ENCODE measurements at places on chromosomes 3 and 15.
A peak's percentile ranks its signal among the peaks of the same experiment; 100 is the strongest.

DNA sequence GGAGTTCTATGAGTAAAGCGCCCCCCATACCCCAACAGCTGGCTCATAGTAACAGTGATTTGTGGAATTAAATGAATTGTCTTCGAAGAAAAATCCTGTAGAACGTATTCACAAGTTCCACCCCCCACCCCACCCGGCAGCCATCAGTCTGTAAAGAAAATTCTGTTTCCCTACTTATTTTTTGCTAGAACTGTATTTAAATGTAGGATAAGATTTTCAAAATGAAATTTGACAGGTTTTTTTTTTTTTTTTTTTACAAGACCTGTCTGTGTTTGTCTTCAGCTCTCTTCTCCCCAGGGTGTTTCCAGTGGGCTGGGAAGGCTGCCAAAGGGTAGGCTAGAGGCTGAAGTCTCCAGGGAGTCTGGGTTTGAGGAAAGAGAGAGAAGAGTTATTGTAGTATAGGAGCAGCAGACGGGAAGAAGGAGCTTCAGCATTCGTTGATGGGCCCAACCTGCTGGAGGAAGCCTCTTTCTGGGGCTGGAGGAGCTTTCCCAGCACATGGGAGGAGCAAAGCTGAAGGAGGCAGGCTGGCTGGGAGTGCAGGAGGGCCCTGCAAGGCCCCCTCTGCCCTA is 130.6 kb upstream of the SEMA6D start:
- DNase-seq = no peak

DNA sequence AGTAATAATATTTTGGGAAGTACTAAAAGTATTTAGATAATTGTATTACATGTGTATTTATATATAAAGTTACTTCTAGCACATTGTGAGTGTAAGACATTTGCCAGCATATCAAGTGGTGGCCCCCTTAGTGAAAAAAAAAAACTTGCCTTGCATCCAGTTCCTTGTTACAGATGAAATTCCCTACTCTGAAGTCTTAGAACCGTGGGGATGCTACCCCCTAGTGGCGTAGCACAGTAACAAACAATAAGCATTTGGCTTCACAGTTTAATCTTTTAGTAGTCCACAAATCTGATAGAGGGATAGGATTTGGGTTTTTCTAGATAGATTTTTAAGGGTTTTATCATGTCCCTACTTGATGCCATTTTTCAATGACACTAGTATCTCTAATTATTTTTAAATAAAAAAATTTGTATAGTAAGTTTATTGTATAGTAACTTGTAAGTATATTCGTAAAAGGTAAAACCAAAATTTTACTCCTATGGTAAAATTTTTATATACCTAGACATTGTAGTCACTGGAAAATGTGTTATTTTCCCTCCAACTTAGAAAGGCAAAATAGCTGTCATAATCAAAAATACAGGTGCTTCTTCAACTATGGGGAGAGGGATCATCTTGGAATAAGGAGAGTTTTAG is 14.3 kb downstream of the SMC4 start:
- peak; percentile 25 for DNase-seq

DNA sequence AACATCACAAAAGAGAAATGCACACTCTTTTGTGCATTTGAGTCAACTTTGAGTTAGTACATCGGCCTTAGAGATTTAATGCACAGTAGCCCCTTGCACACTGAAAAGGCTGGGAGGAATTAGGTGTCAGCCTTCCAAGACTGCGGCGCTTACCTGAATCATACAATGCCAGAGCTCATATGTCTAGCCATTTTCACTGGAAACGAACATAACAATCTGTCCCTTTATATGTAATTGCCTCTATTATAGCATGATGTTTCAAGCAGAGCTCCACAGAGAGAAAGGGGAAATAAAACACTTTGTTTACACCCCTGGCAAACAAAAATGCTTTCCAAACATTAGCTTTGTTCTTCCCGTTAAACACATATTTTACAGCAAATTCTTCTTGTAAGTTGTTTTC is 315.7 kb upstream of the SLCO3A1 start:
- DNase-seq = no peak

DNA sequence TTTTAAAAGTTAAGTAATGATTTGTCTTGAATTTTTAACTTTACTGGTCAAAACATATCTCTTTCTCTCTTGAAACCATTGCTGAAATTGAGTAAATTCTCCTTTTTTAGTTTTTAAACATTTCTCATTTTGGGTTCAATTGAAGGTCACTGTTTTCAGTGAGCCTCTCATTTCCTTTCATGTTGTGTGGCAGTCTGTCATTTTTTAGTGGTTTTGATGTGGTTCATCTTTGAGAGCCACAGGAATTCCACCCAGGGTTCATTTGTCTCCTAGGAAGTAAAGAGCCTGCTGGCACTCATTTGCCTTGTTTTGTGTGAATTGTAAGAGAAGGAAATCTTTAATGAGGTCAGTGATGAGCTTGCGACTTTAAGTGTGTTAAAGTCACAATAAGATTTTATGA is 10.4 kb downstream of the CLDN11 start:
- DNase-seq = no peak

- no peak for DNase-seq
Measured at GRCh38 chr3:65539616-65540015, 499.1 kb downstream of the MAGI1 start.

GRCh38 chr15:89088605-89089315 is 504 bp downstream of the ABHD2 start:
- DNase-seq = no peak

DNA sequence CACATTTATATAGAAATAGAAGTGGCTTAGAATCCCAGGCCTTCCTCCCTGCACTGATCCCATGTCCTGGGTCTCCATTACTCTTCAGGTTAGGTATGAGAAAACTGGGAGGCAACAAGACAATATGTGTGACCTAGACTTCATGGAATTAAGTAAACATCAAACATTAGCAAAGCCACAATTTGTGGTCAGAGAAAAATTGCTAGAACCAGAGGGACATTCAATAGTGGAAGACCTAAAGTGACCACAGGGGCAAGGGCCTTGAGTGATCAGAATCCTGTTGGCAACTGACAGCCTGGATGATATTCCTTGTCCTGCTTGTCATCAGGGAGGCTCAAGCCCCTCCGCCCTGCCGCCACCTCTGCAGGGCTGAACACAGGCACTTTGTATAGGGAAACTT is 322.8 kb upstream of the CTNNB1 start:
- DNase-seq = no peak

All from activated naive CD8-positive, alpha-beta T cell treated with anti-CD3 and anti-CD28 coated beads, Interleukin-2, amount 50 U/mL, for 16 hours (primary cell).